NCI-H2107 (cell line): ENCODE measurements at places on chromosomes 4 and X.

- DNase-seq = no peak
Observed at GRCh38 chrX:85994228-85994627, 53.1 kb downstream of the CHM start.

DNA sequence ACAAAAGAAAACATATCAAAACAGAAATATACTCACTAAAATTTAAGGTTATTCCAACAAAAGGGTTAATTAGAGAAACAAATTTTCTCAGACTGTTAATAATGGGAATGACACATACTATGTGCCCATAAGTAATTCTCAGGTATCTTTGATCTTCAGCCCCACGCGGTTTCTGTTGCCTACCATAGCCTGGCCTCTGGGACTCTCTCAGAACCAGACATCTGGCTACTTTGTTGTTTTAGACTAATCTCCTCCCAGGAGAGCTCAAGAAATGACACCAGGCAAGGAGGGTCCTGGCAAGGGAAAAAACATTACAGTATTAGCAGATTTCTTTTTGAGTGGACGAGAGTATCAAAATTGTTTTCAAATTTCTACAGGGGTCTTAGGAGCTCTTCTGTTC is 43.7 kb downstream of the SLC10A7 start:
- no peak for DNase-seq

DNA sequence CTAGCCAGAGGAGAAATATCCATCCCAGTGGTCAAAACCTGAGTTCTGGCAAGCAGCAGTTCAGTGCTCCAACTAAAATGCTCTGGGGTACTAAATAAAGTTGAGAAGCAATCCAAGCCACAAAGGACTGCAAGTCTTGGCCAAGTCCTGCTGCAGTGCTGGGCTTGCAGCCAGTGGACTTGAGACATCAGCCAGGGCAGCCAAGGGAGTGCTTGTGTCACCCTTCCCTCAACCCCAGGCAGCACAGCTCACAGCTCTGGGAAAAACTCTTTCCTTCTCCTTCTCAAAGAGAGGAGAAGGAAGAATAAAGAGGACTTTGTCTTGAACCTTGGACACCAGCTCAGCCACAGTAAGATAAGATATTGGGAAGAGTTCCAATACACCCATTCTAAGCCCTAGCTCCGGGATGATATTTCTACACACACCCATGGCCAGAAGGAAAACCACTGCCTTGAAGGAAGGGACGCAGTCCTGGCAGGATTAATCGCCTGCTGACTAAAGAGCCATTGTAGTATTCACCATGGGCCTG is 99.8 kb downstream of the PTCHD1 start:
- no peak for DNase-seq

- no peak for DNase-seq
Observed at GRCh38 chr4:186234367-186234766, 7.1 kb downstream of the KLKB1 start.

- no peak for DNase-seq
Observed at GRCh38 chr4:121088867-121089266, 16.5 kb upstream of the NDNF start.

DNA sequence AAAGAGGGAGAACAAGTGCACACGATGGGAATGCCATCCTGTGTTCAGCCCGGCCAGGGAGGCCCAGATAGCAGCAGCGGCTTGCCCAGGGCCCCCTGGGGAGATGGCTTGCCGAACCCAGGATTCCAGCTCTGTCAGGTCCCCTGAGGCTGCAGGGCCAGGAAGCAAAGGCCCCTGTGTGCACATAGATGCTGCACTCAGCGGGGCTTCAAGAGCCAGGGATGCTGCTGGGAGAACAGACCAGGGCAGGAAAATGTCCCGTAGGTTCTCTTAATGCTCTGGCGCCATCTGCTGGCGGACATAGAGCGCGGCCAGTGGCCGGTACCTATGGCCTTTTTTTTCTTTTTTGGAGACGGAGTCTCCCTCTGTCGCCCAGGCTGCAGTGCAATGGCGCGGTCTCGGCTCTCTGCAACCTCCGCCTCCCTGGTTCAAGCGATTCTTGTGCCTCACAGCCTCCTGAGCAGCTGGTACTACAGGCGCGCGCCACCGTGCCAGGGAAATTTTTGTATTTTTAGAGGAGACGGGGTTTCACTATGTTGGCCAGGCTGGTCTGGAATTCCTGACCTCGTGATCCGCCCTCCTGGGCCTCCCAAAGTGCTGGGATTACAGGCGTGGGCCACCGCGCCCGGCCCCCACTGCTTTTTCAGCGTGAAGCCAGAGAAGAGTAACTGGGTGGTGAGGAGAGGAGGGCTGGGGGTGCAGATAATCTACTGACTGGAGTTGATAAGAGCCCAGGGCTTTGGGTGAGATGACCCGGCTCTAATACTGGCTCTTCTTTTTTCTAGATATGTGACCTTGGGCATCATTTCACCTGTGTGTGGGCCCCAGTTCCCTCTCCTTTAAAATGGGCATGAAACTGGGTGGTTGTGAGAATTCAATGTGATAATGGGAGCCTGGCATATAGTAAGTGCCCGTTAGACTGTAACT is 22.5 kb downstream of the MED28 start:
- no peak for DNase-seq

DNA sequence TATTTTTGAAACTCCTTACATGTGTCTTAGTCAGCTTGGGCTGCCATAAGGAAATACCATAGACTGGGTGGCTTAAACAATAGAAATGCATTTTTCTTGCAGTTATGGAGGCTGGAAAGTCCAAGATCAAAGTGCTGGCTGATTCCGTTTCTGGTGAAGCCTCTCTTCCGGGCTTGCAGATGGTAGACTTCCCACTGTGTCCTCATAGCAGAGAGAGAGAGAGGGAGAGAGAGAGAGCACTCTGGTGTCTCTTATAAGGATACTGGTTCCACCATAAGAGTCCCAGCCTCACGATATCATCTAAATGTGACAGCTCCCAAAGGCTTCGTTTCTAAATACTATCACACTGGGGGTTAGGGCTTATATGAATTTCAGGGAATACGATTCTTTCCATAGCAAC is 39.7 kb downstream of the ENPEP start:
- DNase-seq = no peak

GRCh38 chr4:142598132-142598531 is 248.0 kb downstream of the INPP4B start:
- no peak for DNase-seq
